ENCODE measurements at places on chromosomes 3 and 15.
A peak's percentile ranks its signal among the peaks of the same experiment; 100 is the strongest.

GRCh38 chr15:36858423-36858822 is 241.9 kb downstream of the MEIS2 start:
- DNase-seq = no peak

DNA sequence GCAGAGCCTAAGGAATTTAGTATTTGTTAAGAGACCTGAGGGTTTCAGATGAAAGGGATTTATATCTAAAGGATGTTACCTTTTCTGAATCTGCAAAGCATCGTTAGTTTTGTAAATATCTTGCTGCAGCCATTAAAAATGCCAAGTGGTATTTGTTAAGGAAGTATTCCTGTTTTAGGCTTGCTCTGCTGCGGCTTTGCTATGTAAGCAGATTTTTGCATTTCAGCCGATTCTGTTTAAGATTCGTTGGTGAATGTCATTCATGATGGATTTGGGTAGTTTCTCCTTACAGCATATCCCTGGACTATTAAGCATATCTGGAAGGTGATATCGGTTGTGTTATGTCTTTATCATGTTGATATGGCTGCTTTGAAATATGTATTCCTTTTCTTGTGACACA is 1.0 kb downstream of the USP8 start:
- DNase-seq = no peak

GRCh38 chr3:13537244-13537908 is 11.5 kb upstream of the FBLN2 start:
- no peak for DNase-seq

- DNase-seq = no peak
Measured at GRCh38 chr3:10284496-10284895, 8.3 kb downstream of the GHRL start.

GRCh38 chr15:58770519-58770856 is 614 bp upstream of the MINDY2 start:
- DNase-seq = peak; percentile 66

- DNase-seq = no peak
Measured at GRCh38 chr3:126026277-126026751, 57.3 kb downstream of the ROPN1B start.

- no peak for DNase-seq
Measured at GRCh38 chr15:60798821-60799220, 319.9 kb upstream of the ICE2 start.

DNA sequence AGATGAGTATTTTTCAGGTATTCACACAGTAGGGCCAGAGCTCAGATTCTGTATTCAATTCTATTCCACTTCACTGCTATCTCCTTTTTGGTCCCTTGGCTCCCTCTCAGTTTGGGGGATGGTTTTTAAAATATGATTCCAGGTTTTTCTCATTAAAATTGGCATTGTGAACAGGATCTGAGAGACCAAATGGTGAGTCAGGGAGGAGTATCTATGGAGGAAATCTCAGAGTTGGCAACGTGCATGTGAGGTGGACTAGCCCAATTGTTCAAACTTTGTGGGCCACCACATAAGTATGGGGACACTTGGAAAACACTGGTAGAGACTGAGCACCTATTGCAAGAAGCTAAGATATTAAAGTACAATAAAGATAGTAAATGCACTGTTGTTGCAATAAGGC is 53.9 kb upstream of the TTC14 start:
- no peak for DNase-seq

DNA sequence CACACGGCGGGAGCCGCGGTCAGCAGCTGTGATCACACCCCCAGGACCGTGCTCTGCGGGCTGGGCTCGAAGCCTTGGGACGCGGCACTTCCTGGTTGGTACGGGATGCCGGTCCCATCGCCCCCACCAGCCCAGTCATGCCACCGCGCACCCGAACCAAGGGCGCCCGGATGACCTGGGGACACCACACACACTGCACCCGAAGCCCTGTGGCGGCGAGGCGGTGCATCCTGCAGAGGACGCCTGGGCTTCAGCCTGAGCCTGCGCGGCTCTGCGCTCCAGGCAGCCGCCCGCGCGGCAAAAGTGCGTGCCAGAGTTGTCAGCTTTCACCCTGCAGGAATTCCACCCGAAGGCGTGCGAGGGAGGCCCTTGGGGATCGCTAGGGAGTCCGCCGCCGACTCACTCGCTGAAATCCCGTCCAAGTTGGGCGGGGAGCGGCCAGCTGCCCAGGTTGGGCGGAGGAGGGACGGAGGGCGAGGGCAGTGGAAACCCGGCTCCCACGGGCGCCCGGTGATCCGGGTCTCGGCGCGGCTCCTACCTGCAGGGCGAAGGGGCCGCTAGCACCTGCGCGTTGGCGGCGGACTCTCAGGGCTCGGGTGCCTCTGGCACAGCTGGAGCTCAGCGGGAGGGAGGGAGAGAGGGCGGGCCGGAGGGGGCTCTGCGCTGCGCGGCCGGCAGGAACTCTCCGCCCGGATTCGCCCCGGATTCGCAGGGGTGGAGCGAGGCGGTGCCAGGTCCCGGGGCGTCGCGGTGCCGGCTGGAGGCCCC is at the start of gene PLD1:
PLD1 (minus strand) TSS at position 623 of the 768 bp plus-strand sequence. CDS start 72,432 bp downstream, outside the sequence.
- peak; percentile 91 for DNase-seq

- DNase-seq = no peak
Measured at GRCh38 chr3:42852441-42852840, 23.2 kb downstream of the CYP8B1 start.

- DNase-seq = peak; percentile 36
Measured at GRCh38 chr15:99628374-99629001, 62.7 kb downstream of the MEF2A start.

DNA sequence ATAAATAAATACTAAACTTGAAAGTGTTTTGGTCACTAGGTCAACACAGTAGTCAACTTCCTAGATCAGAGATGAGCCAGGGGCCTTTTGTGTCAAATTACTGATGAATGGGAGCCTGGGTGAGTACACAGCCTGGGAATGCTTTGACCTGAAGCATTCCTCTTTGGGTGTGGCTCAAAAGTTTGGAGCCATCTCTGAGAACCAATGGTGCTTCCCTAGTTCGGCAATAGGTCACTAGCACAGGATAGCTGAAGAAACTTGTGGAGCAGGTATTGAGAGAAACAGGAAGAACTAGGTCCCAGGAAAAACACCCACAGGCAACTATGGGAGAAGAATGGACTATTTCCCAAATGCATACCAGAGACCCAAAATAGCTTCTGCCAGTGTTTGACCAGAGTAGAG is 56.6 kb upstream of the PLXND1 start:
- DNase-seq = no peak

DNA sequence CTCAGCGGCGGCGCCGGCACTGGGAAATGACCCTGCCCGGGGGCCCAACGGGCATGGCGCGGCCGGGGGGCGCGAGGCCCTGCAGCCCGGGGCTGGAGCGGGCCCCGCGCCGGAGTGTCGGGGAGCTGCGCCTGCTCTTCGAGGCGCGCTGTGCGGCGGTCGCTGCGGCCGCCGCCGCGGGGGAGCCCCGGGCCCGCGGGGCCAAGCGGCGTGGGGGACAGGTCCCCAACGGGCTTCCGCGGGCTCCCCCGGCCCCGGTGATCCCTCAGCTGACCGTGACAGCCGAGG is 172 bp downstream of the ITPKA start:
- no peak for DNase-seq

- DNase-seq = no peak
Measured at GRCh38 chr3:50623840-50624474, 7.0 kb downstream of the MAPKAPK3 start.

DNA sequence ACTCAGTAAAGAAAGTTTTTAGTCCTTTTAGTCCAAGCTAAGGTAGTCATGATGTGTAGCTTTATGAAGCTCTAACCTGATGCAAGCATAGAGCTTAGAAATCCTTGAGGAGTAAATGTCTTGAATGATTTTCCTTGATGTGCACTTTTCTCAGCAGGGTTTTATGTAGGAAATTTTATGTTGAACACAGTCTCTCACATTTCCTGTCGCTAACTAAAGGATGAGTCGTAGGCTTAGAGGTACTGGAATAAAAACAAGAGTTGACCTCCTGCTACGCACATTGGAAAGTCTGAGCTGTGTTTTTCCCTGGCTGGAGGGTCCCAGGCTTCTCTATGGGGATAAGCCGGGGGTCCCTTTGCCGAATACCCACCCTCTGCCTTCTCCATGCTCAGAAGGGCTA is 34.7 kb upstream of the ZPLD1 start:
- peak; percentile 50 for DNase-seq

DNA sequence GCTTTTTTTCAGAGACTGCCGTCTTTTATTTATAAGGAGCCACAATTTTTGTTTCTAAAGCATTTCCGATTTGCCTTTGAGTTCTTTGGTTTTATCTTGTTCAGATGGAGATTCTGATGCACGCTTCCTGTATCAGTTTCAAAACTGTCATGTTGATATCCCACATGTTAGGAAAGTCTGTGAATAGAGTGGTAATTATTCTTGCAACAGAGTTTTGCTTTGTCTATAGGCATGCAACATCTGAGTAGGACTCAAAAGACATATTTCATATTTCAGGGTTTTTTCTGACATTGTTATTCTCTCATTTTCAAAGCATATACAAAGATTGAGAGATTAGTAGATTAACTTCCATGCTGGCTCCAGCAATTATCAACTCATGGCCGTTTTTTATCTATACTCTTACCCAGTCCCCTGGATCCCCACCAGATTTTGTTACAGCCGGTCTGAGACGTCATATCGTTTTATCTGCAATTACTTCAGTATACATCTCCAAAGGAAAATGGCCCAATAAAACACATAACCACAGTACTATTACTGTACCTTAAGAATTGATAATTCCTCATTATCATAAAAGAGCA is 22.4 kb downstream of the PAQR5 start:
- DNase-seq = no peak

GRCh38 chr3:31958701-31959152 is 22.3 kb downstream of the OSBPL10 start:
- no peak for DNase-seq

DNA sequence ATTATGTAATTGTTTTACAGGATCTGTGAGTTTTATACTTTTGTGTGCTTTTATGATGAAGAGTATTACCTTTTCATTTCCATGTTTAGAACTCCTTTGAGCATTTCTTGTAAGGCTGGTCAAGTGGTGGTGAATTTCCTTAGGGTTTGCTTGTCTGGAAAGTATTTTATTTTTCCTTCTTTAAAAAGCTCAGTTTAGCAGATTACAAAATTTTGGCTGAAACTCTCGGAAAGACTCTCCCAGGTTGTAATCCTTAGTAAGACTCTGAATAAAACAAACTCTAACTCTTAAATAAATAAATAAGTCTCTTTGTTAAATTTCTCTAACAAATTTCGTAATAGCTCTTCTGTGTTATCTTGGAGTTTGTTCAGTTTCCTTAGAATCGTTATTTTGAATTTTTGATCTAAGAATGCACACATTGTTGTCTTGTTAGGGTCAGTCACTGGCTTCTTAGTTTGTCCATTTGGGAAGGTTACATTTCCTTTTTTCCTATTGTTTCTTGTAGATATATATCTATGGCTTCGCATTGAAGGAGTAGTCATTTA is 14.7 kb upstream of the ACOX2 start:
- DNase-seq = no peak

- DNase-seq = no peak
Measured at GRCh38 chr3:141484701-141485287, 2.0 kb upstream of the RASA2 start.

DNA sequence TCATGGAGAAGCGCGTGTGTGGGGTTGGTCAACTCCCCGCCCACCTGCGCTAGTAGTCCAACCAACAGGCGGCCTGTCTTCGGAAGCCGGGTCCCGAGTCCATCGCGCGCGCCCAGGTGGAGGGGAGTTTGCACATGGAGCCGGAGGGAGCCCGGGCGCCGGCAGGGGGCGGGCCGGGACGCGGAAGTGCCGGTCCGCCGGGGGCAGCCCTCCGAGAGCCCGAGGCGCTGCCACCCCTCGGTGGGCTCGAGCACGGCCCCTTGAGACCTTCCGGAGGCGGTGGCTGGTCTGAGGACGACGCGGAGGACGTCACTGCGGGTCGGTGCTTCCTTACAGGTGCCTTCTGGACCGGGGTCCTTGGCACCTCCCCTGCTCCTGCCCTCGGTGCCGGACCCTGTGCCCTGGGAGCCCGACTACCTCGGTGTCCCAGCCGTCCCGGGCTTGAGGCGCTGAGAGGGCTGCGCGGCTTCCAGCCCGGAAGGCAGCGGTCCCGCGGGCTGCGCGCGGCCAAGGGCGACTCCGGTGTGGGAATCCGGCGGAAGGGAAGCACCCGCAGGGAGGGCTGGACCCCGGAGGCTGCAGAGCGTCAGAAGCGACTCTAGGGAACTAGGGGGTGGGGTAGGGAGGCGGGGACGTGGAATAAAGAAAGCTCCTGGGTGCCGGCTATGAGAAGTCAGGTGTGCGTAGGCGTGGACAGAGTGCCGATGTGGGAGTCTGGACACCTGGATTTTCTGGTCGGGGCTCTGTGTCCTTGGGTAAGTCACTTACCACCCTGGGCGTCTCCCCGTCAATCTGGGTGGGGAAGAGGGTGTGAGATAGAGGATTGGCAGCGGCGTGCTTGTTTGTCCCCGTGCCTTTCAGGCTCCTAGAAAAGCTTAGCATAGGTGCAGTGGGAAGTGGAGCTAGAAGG is 212.3 kb downstream of the FGF12 start:
- no peak for DNase-seq

DNA sequence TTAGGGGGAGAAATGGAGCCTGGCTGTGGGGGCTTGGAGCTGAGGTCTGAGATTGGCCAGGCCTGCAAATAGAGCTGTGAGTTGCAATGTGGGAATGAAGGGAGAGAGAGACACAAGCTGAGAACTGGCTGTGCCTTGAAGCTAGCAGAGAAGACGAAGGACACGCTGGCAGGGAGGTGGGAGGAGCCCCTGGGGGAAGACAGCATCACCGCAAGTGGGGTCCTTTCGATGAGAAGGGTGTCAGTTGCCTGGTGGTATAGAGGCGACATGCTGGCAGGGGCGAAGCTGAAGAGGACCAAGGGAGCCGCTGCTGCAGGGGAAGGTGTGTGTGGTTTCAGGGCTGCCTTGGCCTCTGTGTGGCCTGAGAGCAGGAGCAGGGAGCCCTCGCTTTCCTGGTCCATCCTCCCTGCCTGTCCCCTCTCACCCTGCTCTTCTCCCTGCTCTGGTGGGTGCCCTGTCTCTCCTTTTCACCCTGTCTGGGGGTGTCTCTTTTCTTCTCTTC is 5.5 kb downstream of the RHCG start:
- DNase-seq = no peak

GRCh38 chr15:38130740-38131498 is 121.7 kb upstream of the SPRED1 start:
- DNase-seq = peak; percentile 80

DNA sequence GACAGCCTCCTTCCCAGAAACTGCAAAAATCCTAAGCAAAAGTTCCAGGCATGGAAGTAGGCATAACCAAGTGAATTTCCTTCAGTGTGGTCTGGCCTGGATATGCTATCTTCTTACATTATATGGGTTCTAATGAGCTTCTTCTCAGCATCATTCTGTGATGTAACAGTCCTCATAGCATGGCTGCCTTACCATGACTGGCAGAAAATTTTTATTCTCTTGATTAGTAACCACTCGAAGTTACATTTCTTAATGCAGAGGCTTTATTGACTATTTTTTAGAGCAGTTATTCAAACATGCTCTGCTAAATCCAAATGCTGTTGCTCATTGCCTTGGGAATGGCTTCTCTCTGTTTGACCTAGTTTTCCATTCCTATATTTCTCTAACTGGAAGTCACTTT is 21.1 kb upstream of the CPNE4 start:
- no peak for DNase-seq

- no peak for DNase-seq
Measured at GRCh38 chr3:167870759-167871158, 135.2 kb downstream of the SERPINI1 start.
